ENCODE measurements at places on chromosomes 2 and 18. TPM values are rescaled to one million over a fixed set of nuclear protein-coding genes. Genes with fewer than 3 reads are reported as not detected.

Gene ABCB11
- total RNA-seq, result 0.05 TPM

Gene C2orf78
- not detected for total RNA-seq

Gene FAHD2B
- total RNA-seq, result 3.2 TPM

Gene MEP1B
- total RNA-seq, result not detected

Gene COLEC11
- total RNA-seq, result not detected

Gene PLA2R1
- 6.4 TPM for total RNA-seq

Gene FZD7
- not detected for total RNA-seq

Gene TDRD15
- total RNA-seq, result not detected

Gene SCYGR8
- total RNA-seq, result not detected

Gene TMEM169
- total RNA-seq, result not detected

Gene CD226
- total RNA-seq, result 0.13 TPM

Gene MC5R
- not detected for total RNA-seq

Gene MTCL1
- 17.1 TPM for total RNA-seq

Gene SPATS2L
- 75.7 TPM for total RNA-seq

Gene GNAL
- total RNA-seq, result 0.05 TPM

Gene GPAT2
- 7.6 TPM for total RNA-seq

Gene ARHGAP28
- total RNA-seq, result 2.1 TPM

Gene PUM2
- total RNA-seq, result 13.2 TPM

Gene SERPINB4
- total RNA-seq, result not detected

Gene PMAIP1
- total RNA-seq, result 25.0 TPM

Gene NEB
- 0.30 TPM for total RNA-seq

Gene NT5DC4
- total RNA-seq, result not detected

Gene GKN2
- total RNA-seq, result not detected
